H7 (cell line): ENCODE measurements at places on chromosomes 7 and 10. TPM values are rescaled to one million over a fixed set of nuclear protein-coding genes. Genes with fewer than 3 reads are reported as not detected.

RELN gene
- 0.24 TPM in 1 of 2 replicates, not detected in the other for total RNA-seq

AGR3 gene
- not detected in 2 replicates for total RNA-seq

ELN gene
- total RNA-seq = 2.7 and 5.3 TPM in 2 replicates

UTF1 gene
- 8.8 and 13.4 TPM in 2 replicates for total RNA-seq

LAMTOR4 gene
- 143 and 165 TPM in 2 replicates for total RNA-seq

HIF1AN gene
- 8.1 and 10.0 TPM in 2 replicates for total RNA-seq

PPP1R3C gene
- 0.31 and 0.63 TPM in 2 replicates for total RNA-seq
